Esophagus squamous epithelium (tissue), 5 donors: ENCODE measurements at places on chromosomes 3 and 15.

DNA sequence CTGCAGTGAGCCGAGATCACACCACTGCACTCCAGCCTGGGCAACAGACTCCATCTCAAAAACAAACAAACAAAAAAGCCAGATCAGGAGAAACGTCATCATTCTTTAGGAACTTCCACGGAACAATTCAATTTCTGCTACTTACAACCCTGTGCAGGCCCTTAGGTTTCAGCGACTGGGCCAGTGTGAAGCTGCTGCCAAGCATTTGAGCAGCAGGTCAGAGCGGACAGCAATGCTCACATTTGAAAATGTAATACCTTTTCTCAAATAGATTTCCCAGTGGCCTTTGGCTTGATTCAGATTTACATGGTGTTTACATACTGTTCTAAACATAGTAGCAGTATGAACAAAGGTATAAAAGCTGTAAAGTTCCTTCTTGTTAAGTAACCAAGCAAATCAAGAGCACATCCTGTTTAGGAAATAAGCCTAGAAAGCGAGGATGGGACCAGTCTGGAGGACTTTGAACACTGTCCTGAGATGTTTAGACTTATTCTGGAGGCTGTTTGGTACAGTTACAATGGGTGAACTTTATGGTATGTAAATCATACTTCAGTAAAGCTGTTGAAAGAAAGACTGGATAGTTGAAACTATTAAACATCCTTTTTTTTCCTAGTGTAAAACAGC lies 141.2 kb downstream of the HCN4 start:
- no peaks in the 10 kb centered on the region for H3K27me3 ChIP-seq
- H3K4me3 ChIP-seq: no peak overlapping the region
- no peak for DNase-seq
- no peaks in the 10 kb centered on the region for H3K36me3 ChIP-seq

DNA sequence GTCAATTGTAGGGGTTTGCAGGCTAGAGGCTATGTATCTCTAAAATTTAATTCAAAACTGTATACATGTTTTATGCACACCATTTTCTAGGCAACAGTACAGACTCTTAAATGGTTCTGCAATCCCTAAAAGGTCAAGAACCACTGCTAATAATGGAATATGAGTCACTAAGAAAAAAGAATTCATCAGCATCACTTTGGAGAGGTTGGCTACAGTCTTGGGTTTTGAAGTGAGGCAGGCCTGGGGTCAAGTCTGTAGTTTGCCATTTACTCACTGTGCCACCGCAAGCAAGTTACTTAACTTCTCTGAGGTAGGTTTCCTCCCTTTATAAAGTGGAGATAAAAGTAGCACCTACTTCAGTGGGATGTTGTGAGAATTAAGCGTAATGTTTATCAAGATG lies 33.7 kb downstream of the THRB start:
- no peak overlapping the region for H3K4me3 ChIP-seq
- DNase-seq: no peak
- H3K4me1 ChIP-seq: peaks cover 13% of the 10 kb centered on the region
- no peak overlapping the region for H3K27ac ChIP-seq
- no peaks in the 10 kb centered on the region for H3K36me3 ChIP-seq
- H3K27me3 ChIP-seq: no peaks in the 10 kb centered on the region

DNA sequence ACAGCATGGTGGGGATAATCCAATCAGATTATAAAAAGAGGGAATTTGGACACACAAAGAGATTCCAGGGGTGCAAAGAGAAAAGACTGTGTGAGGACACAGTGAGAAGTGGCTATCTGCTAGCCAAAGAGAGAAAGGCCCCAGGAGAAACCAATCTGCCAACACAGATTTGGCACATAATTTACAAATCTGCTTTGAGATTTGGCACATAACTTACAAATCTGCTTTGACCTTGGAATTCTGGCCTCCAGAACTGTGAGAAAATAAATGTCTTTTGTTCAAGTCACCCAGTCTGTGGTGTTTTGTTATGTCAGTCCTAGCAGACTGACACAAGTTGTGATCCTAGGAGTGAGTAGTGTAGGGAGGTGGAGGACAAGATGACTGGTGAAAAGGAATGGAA lies 3.5 kb upstream of the TM4SF18 start:
- H3K27ac ChIP-seq: no peak overlapping the region
- H3K36me3 ChIP-seq: no peaks in the 10 kb centered on the region
- no peaks in the 10 kb centered on the region for H3K27me3 ChIP-seq

- no peak overlapping the region for H3K4me3 ChIP-seq
- H3K27me3 ChIP-seq: no peaks in the 10 kb centered on the region
- no peaks in the 10 kb centered on the region for H3K36me3 ChIP-seq
Observed at GRCh38 chr3:103968751-103969150, 1398.0 kb upstream of the ALCAM start.

- H3K4me3 ChIP-seq: no peak overlapping the region
- no peak for DNase-seq
- H3K27me3 ChIP-seq: peaks cover 19% of the 10 kb centered on the region
- no peaks in the 10 kb centered on the region for H3K4me1 ChIP-seq
- H3K27ac ChIP-seq: no peak overlapping the region
Observed at GRCh38 chr15:72820278-72820677, 36.7 kb upstream of the ADPGK start.

DNA sequence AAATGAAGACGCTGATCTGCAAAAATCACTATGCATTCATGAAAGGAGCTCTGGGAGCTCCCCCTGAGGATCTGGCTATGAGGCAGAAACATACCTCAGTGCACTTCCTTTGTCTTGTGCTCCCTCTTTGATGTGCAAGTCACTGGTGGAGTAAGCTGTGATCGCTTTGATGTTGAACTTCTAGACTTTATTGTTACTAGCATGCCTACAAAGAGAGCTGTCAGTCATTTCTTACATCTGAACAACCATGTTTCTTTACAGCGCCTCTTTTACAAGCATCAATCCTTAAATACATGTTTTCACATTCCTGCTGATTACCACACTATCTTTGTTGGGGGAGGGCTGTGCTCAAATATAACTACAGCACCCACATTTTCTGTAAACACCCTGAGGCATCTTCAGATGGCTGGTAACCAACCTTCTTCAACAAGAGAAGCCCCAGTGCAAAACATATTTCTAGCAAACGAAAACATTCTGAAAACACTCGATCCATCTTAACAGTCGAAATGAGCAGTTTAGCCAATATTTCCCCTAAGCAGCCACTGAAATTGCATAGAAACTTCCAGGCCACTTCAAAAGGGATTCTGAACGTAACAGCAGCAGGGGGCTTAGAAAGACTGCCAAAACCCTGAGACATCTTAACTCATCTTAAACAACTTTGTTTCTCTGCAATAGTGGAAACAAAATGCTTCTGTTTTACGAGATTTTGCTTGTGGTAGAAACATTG lies 101.9 kb upstream of the ICE2 start:
- no peak overlapping the region for H3K4me3 ChIP-seq
- H3K27me3 ChIP-seq: no peaks in the 10 kb centered on the region
- peak overlapping the region; percentile 60 for H3K27ac ChIP-seq
- peaks cover 45% of the 10 kb centered on the region for H3K4me1 ChIP-seq
- DNase-seq: no peak

DNA sequence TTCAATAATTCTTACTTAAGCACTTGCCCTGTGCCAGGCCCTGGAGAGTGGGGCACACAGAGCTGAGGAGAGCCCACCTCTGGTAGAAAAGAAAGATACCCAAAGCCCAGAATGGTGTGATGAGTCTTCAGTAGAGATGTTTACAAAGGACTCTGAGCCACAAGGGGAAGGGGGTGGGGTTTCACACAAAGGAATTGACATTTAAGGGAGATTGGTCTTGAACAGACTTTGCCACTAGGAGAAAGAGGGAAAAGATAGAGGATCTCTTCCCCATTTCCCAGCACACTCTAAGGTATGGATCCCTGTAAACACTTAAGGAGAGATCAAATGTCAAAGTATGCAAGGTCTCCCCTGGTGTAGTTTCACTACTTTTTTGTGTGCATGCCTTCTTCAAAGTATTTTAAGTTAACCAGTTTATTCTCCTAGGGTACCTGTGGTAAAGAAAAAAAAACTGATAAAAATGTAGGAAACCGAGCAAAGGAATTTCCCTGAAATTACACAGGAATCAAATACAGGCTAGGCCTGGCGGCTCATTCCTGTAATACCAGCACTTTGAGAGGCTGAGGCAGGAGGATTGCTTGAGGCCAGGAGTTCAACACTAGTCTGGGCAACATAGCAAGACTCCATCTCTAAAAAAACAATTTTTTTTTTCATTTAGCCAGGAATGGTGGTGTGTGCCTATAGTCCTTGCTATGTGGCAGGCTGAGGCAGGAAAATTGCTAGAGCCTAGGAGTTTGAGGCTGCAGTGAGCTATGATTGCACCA lies 117.6 kb upstream of the SKOR1 start:
- no peak for DNase-seq
- H3K4me1 ChIP-seq: no peaks in the 10 kb centered on the region
- no peaks in the 10 kb centered on the region for H3K27me3 ChIP-seq
- H3K27ac ChIP-seq: no peak overlapping the region

- H3K36me3 ChIP-seq: no peaks in the 10 kb centered on the region
- H3K4me1 ChIP-seq: peaks cover 25% of the 10 kb centered on the region
- H3K27ac ChIP-seq: no peak overlapping the region
- H3K4me3 ChIP-seq: no peak overlapping the region
- DNase-seq: no peak
- H3K27me3 ChIP-seq: no peaks in the 10 kb centered on the region
Observed at GRCh38 chr15:62492900-62493299, 327.8 kb upstream of the C2CD4B start.

DNA sequence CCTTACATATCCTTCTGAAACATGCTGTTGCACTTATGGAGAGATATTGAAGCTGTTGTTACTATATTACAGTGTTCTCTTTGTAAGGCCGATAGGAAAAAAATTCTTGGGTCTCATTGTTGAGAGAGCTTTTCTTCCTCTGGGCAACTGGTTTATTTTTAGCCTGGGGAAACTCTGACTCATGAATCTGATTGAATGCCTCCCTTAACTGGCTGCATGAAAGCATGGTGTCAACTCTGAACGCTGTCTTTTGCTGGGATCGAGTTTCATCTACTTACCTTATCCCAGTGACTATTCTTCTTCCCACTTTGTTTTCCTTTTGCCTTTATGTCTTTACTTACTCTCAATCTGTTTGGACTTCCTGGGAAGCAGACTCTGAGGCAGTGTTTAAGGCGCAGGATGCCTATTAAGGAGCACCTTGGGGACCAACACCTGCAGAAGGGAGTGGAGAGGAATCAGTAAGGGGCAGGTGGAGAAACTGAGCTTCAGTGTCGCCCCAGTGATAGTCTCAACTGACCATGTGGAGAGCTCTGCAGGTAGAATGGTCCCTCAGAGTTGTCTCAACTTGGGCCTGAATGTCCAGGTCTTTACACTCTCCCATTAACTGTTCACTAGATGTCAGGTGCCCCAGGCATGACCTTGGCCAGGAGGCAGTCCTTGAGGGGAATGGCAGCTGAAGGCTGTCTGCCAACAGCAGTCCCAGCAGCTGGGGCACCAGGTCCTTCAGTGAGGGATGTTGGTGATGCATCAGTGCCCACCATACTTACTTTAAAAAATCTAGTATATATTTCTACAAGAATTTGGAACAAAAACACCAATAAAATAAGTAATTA lies 88.9 kb upstream of the CCNL1 start:
- H3K4me1 ChIP-seq: no peaks in the 10 kb centered on the region
- H3K4me3 ChIP-seq: no peak overlapping the region
- H3K36me3 ChIP-seq: no peaks in the 10 kb centered on the region

DNA sequence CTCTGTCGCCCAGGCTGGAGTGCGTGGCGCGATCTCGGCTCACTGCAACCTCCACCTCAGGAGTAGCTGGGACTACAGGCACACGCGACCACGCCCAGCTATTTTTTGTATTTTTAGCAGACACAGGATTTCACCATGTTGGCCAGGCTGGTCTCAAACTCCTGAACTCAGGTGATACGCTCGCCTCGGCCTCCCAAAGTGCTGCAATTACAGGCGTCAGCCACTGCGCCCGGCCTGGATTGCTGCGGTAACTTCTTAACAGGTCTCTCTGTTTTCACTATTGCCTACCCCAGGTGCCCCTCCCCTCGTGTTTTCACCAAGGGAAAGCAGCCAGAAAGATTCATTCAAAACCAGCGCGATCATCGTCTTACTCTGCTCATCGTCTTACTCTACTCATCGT lies 10.5 kb downstream of the ADAMTS7 start:
- H3K4me3 ChIP-seq: no peak overlapping the region
- no peak for DNase-seq
- no peaks in the 10 kb centered on the region for H3K36me3 ChIP-seq
- no peaks in the 10 kb centered on the region for H3K4me1 ChIP-seq
- H3K27ac ChIP-seq: no peak overlapping the region
- H3K27me3 ChIP-seq: no peaks in the 10 kb centered on the region

- H3K4me3 ChIP-seq: peak overlapping the region; percentile 74
- peaks cover 16% of the 10 kb centered on the region for H3K4me1 ChIP-seq
- H3K27me3 ChIP-seq: no peaks in the 10 kb centered on the region
Observed at GRCh38 chr3:185823078-185824044, 1.5 kb downstream of the IGF2BP2 start.

DNA sequence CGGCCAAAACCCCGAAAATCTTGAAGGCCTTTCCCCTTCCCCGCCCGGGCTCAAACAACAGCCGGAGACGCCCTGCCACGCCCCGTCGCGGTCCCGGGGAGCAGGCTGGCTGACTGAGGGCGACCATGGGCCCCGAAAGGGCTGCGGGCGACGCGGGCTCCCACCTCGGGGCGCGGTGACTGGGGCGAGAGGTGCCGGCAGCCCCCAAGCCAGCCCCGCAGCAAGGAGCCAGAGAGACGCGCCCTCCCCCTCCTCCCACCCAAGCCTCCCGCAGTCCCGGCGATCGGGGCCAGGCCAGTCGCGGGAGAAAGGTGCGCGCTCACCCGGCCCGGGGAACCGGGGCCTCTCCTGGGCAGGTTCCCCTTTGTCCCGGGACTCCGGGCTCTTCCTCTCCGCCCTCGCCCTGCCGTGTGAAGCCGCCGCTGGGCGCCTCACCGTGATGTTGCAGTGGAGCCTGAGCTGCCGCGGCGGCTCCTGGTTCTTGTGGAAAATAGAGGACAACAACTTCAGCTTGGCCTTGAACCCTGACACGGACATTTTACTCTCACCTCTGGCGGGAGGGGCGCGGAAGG lies 30.6 kb upstream of the ZSCAN2 start:
- H3K4me1 ChIP-seq: peaks cover 11% of the 10 kb centered on the region
- H3K4me3 ChIP-seq: peak overlapping the region; percentile 67
- H3K27ac ChIP-seq: peak overlapping the region; percentile 92
- H3K36me3 ChIP-seq: no peaks in the 10 kb centered on the region
